ENCODE measurements at places on chromosomes 16 and 17.
A peak's percentile ranks its signal among the peaks of the same experiment; 100 is the strongest.

GRCh38 chr17:17667947-17668346, 13.3 kb upstream of the RAI1 start:
- DNase-seq = no peak

DNA sequence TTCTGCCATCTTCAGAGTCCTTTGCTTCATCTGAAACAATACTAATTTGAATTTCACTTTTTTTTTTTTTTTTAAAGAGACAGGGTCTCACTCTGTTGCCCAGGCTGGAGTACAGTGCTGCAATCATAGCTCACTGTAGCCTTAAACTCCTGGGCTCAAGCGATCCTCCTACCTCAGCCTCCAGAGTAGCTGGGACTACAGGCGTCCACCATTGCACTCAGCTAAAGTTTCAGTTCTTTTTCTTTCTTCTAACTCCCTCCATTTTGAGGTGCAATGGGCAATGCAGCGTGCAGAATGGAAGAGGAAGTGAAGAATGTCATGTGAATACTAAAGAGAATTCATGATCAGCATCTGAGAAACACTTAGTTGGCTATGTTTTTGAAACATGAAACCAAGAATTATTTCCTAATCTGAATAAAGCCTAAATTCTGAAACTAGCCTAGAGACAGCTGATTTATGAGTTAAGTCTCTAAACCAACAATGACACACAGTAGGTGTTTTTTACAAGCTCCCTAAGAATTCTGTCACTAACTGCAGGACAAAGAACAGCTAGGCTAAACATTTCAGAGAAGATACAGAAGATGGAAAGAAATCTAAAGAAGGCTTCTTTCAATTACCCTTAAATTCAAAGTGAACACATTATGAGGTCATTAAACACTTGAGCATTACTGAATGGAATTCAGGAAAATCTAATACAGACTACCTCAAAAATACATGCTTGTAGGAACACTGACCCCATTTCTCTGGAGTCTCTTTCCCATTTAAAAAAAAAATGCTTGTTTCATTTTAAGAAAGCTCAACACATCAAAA, 21.0 kb downstream of the SNN start:
- no peak for DNase-seq

DNA sequence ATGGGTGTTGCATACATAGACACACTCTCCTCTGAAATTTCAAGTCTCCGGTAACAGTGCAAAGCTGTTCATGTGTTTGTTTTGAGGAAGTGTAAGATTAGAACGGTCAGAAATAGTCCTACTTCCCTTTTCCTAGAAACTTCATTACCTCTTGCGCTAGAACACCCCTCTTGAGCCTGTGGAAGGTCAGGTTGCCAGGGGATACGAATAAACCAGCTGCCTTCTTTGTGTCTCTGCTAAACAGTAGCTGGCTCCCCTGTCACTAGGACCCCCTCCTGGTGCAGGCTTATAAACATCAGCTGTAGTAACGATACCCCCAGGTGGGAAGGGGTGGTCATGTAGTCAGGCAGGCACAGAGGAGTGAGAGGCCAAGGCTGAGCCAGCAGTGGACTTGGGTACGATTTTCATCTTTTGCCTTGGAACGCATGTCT, 113.4 kb upstream of the RCVRN start:
- no peak for DNase-seq

- DNase-seq = peak; percentile 53
These were observed 5.2 kb upstream of the GRIN2C start for GRCh38 chr17:74864866-74865395.

- DNase-seq = no peak
These were observed 104.1 kb upstream of the CORO6 start for GRCh38 chr17:29726715-29727252.

DNA sequence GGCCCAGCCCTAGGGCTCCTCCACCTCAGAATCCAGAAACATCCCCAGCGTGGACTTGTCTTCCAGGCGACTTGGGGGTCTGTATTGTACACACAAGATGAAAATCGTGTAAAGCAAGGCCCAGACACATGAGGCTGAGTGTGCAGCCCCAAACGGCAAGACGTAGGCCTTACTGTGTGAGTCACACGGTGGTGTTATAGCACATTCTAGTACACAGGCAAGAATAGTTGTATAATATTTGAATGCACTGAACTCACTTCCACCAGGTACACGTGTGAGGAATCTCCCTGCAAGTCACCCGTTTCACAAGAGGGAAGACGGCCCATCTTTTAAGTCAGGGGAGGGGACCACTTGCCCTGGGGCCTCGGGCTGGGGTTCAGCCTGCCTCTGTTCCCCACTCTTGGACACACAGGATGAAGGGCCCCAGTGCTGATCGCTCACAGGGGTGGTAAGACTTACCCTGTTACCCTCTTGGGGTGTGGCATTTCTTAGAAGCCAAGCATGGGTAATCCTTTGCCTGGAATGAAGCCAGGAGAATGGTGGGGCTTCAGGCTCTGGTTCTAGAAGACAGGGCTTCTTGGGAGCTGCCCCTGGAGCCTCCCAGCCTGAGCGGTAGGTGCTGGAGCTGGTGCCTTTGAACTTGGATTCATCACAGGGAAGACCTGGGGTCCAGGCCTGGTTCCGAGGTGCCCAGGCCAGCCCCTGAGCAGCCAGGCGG, 71.3 kb downstream of the SREBF1 start:
- DNase-seq = no peak

DNA sequence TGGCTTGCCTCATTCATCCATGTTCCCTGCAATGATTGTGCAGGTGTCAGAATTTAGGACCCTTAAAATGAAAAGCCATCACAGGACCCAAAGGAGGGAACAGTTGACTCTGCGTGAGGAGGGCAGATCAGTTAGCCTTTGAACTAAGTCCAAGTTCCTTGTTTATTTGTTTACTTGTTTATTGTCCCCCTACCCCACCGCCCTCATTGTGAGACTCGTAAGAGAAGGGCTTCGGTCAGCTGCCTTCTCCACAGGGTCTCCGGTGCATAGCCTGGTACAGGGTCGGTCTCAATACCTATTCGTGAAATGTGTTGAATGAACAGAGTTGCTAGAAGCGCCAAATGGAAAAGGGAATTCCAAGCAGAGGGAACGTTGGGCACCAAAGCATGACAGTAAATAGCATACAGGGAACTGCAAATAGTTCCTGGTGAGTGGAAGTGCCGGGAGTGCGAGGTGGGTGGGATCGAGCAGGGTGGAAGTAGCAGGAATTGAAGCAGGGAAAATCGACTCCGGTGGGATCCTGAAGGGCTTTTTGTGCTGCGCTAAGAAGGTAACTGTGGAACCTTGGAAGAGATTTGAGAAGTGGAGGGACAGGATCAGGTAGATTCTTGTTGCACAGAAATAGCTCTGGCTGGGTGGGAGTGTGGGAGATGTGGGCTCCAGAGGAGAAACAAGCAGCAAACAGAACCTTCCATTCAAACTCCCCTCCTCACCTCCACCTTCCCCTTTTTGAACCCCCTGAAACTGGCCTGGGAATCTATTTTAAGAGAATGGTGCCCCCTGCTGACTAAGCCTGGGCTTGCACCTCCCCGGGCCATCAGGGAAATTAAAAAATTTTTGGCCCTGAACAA, 12.7 kb downstream of the SLC35B1 start:
- peak; percentile 63 for DNase-seq

DNA sequence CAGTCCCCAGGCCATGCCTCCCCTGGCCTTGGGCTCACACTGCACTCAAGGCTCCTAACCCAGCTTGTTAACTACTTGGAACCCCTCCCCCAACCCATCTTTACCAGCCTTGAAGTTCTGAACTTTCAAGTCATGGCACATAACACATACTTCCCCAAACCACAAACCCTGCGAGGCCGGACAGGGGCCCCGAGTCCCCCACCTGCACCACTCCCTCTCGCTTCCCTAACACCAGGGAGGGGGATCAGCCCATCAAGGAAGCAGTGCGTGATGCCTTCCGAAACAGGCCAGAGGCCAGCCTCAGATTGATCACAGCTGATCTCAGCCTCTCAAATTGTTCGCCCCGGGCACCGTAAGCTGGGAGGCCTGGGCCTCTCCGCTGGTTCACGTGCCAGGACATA, 3.0 kb upstream of the NLRC3 start:
- no peak for DNase-seq

- no peak for DNase-seq
These were observed 487 bp downstream of the POLG2 start for GRCh38 chr17:64496348-64496785.

DNA sequence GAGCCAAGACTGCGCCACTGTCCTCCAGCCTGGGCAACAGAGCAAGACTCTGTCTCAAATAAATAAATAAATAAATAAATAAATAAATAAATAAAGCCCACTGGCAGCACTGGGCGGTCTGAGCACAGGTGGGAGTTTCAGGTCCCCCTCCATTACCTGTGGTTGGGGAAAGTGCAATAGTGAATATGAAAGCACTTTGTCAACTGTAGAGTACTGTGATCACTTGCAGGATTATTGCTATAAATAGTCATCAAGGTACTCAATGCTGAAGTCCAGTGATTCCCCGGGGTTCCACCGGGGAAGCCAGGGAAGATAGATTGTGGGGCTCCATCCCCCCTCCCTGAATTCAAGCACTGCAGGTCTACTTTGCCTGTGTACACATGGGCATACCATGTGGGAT, 42.7 kb upstream of the CPNE2 start:
- DNase-seq = no peak

DNA sequence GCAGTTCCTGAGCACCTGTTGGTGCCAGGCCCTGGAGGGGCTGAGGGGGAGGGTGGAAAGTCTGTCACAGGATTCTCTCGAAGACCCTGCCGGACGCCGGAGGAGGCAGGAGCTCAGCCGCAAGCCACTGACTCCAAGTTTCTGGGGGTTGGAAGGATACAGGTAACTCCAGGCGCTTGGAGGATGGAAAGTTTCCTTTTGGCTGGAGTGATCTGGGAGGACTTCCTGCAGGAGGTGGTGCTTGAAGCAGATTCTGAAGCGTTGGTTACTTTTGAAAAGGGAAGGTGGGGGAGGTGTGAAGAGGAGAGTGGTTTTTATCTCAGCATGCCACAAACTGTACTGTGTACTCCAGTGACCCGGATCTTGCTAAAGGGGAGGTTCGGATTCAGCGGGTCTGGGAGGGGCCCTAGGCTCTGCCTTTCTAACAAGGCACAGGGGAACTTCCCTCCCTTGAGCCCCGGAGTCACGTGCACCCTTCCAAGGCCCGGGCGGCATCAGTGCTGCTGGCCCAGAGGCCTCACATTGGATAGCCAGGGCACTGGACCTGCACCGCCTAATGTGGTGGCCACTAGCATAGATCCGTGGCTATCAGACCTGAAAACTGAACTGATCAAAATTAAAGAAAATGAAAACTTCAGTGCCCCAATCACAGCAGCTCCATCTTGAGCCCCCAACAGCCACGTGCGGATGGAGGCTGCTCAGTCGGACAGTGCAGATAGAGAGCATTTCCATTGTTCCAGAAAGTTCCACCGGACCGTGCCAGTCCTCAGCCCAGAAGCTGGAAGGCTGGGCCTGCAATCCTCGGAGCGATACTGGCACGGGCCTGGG, 42.2 kb upstream of the GSE1 start:
- no peak for DNase-seq

DNA sequence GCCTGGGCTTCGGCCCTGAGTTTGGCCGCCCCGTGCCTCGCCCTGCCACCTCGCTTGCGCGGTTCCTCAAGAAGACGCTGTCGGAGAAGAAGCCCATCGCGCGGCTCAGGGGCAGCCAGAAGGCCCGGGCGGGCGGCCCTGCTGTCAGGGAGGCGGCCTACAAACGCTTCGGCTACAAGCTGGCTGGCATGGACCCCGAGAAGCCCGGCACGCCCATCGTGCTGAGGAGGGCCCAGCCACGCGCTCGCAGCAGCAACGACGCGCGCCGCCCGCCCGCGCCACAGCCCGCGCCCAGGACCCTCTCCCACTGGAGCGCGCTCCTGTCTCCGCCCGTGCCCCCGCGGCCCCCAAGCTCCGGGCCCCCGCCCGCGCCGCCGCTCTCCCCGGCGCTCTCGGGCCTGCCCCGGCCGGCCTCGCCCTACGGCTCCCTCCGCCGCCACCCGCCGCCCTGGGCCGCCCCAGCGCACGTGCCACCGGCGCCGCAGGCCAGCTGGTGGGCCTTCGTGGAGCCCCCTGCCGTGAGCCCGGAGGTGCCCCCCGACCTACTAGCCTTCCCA, 12.0 kb downstream of the MYO15A start:
- DNase-seq = no peak

DNA sequence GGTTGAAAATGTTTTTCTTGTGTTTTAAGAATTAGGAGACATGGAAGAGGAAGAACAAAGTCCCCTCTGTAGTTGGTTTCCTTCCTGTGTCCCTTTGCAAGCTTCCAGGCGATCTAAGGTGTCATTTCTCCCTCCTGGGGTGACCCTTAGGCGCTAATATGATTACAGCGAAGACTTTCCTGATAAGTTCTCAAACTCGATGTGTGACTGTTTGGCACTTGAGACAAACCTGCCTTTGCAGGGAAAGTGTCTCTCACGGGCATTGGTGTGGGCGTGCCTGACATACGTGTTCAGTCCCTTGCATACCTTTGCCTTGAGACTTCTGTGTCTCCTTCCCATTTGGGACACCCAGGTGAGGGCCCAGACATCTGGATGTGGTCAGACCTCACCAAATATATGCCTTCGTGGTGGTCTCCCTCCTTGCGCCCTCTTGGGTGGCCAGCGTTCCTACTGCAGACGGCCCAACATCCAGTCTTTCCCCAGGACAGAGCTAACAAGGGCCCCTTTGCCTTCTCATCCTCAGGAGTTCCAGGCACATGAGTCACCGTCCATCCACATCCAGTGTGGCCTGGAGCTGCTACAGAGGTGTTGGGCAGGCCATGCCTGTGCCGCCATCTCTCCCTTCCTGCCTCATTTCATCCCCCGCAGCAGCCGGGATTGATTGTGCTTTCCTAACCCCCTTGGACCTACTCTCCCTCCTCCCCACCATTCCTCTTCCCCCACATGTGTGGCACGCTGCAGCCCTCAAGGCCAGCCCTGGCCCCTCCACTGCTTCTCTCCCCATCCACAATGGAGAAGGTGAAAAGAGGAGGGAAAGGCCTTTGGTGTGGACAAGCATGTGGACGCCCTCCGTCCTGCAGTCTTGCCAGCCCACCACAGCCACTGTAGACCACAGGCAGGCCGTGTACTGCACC, 3.1 kb upstream of the JPT2 start:
- DNase-seq = no peak

DNA sequence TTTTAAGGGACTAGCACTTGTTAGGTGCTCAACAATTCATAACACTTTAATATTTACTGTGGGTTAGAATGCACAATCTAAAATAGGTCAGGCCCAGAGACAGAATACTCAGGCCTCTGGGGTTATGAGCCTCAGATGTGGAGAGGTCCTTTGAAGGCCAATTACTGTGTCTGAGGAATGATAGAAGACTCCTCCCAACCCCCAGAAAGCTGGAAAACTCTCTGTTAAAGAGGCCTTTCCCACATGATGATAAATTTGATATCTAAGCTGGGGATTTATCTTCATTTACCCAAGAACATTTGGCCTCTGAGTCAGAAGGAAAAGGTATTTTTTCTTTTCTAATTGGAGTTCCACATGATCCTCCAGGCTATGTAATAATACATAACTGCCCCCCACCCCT, 41.1 kb upstream of the MMD start:
- DNase-seq = no peak

All from stimulated activated naive CD4-positive, alpha-beta T cell treated with Interleukin-2 at 50 U/mL for 16 hours (primary cell).